Hepatocyte (in vitro differentiated cells): ENCODE measurements at places on chromosomes 5 and 9. TPM values are rescaled to one million over a fixed set of nuclear protein-coding genes. Genes with fewer than 3 reads are reported as not detected.

- H3K27ac ChIP-seq = no peak overlapping the region
- no peaks in the 10 kb centered on the region for H3K27me3 ChIP-seq
- H3K4me3 ChIP-seq = no peak overlapping the region
- DNase-seq = no peak
- no peaks in the 10 kb centered on the region for H3K36me3 ChIP-seq
- no peaks in the 10 kb centered on the region for H3K4me1 ChIP-seq
Measured at GRCh38 chr5:37975531-37975930, 135.7 kb upstream of the GDNF start.

GRCh38 chr9:70119786-70120185, 76.1 kb downstream of the MAMDC2 start:
- no peak overlapping the region for H3K27ac ChIP-seq
- H3K36me3 ChIP-seq = no peaks in the 10 kb centered on the region
- no peak overlapping the region for H3K4me3 ChIP-seq
- H3K4me1 ChIP-seq = peaks cover 2% of the 10 kb centered on the region

DNA sequence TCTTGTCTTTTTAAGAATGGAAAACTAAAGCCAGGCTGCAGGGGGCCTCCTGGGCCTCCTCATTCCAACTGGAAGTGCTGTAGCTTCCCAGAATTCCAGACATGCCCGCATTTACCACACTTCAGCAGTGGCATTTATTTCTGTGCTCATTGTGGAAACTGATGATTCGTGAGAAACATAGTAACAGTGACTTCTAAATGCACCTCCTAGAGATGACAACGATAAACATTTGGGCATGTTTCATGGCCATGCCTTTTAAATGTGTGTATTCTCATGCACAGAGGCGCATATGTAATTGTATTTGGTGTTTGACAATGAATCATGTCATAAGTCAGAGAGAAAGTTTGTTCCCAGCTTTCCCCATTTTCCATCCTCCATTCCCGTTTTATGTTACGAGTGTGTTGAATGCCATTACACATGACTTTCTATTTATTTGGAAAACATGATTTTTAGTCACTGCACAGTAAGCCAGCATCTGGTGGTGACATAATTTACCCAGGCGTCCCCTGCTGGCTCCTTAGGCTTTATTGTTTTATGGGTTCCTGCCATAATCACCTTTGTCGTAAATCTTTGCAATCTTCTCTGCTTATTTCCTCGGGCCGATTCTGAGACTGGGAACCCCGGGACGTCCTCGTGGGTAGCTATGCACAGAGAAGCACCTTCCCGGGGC, 68.8 kb upstream of the FCN2 start:
- peak; percentile 51 for DNase-seq
- no peaks in the 10 kb centered on the region for H3K27me3 ChIP-seq
- no peaks in the 10 kb centered on the region for H3K36me3 ChIP-seq
- no peak overlapping the region for H3K4me3 ChIP-seq

GRCh38 chr5:144549580-144549979, 378.9 kb downstream of the KCTD16 start:
- H3K4me3 ChIP-seq = no peak overlapping the region
- peak overlapping the region; percentile 39 for H3K27ac ChIP-seq
- no peaks in the 10 kb centered on the region for H3K36me3 ChIP-seq
- H3K4me1 ChIP-seq = no peaks in the 10 kb centered on the region
- H3K27me3 ChIP-seq = no peaks in the 10 kb centered on the region

DNA sequence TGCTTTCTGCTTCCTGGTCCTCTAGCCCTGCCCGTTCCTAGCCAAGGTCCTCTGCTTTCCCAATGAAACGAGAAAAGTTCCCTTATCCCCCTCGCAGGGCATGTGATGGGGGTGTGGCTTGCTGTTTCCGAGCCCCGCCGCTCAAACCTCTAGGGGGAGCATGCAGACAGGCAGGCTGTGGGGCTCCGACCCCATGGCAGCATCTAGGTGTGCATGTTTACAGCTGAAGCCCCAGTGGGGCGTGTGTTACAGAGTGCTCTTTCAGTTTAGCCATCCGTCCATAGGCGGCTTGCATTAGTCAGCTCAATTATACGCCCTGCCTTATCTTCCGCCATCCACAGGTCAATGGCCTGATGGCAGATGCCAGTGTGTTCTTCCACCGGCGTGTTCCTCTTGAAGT, 48.3 kb upstream of the SPATA31E1 start:
- no peak overlapping the region for H3K4me3 ChIP-seq
- peak; percentile 22 for DNase-seq
- H3K27me3 ChIP-seq = no peaks in the 10 kb centered on the region
- no peak overlapping the region for H3K27ac ChIP-seq

DNA sequence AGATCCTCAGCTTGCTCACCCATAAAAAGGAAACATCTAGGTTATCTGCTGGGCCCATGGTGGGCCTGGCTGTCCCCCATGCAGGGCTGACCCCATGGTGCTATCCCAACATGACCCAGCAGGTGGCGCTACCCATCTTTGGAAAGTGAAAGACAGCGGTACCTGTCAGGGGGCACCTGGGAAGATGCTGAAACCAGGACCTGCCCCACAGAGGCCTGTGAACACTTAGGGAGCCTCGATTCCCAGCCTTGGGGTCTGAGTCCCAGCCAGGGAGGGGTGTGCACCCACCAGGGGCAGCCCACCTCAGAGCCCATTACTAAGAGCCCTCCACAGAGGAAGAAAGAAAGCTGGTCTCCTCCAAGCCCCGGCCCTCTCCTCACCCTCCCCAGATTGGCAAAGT, 46.6 kb upstream of the IPPK start:
- no peaks in the 10 kb centered on the region for H3K36me3 ChIP-seq
- H3K4me3 ChIP-seq = no peak overlapping the region
- H3K4me1 ChIP-seq = no peaks in the 10 kb centered on the region
- peak; percentile 74 for DNase-seq

DNA sequence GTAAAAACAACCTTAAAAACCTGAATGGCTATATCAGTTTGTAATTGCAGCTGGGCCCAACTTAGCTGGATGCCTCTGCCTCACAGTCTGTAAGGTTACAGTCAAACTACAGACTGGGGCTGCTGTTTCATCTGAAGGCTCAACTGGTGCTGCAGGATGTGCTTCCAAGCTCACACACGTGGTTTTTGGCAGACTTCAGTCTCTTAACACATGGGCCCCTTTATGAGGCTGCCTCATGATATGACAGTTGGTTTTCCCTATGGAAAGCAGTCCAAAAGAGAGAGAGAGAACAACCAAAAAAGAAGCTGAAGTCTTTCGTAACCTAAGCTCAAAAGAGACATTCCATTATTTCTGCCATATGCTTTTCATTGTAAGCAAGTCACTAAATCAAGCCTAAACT, 27.4 kb downstream of the CTSL start:
- H3K27me3 ChIP-seq = no peaks in the 10 kb centered on the region
- H3K36me3 ChIP-seq = no peaks in the 10 kb centered on the region
- H3K4me3 ChIP-seq = no peak overlapping the region
- H3K27ac ChIP-seq = no peak overlapping the region
- H3K4me1 ChIP-seq = no peaks in the 10 kb centered on the region

GRCh38 chr9:74556685-74557084, 59.5 kb downstream of the RORB start:
- no peaks in the 10 kb centered on the region for H3K27me3 ChIP-seq
- no peak for DNase-seq
- H3K4me3 ChIP-seq = no peak overlapping the region
- H3K4me1 ChIP-seq = no peaks in the 10 kb centered on the region
- H3K36me3 ChIP-seq = no peaks in the 10 kb centered on the region

- no peaks in the 10 kb centered on the region for H3K27me3 ChIP-seq
- peak overlapping the region; percentile 61 for H3K27ac ChIP-seq
- DNase-seq = no peak
- H3K4me3 ChIP-seq = no peak overlapping the region
Measured at GRCh38 chr5:39760385-39761198, 335.8 kb upstream of the DAB2 start.

DNA sequence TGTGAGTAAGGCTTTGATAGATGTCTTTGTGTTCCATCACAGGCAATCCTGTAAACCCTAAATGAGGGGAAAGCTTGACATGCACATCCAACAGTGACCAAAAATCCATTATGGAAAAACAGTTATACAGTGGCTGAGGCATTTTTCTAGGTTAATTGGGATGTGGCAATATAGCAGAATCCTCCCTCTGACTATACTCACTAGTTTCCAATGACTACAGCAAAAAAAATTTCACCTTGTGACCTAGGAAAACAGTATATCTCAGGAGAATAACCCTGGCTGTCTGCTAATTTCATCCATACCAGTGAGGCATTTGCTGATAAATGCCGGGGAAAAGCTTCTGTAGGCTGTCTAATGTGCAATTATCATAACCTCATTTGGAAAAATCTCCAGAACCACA, 49.9 kb upstream of the SNCAIP start:
- H3K27me3 ChIP-seq = no peaks in the 10 kb centered on the region
- H3K27ac ChIP-seq = no peak overlapping the region
- DNase-seq = no peak
- no peak overlapping the region for H3K4me3 ChIP-seq
- H3K36me3 ChIP-seq = no peaks in the 10 kb centered on the region

GRCh38 chr5:33072296-33072695, 361.2 kb downstream of the NPR3 start:
- H3K27ac ChIP-seq = no peak overlapping the region
- H3K4me1 ChIP-seq = no peaks in the 10 kb centered on the region
- no peaks in the 10 kb centered on the region for H3K27me3 ChIP-seq
- DNase-seq = no peak
- H3K36me3 ChIP-seq = no peaks in the 10 kb centered on the region
- no peak overlapping the region for H3K4me3 ChIP-seq

DNA sequence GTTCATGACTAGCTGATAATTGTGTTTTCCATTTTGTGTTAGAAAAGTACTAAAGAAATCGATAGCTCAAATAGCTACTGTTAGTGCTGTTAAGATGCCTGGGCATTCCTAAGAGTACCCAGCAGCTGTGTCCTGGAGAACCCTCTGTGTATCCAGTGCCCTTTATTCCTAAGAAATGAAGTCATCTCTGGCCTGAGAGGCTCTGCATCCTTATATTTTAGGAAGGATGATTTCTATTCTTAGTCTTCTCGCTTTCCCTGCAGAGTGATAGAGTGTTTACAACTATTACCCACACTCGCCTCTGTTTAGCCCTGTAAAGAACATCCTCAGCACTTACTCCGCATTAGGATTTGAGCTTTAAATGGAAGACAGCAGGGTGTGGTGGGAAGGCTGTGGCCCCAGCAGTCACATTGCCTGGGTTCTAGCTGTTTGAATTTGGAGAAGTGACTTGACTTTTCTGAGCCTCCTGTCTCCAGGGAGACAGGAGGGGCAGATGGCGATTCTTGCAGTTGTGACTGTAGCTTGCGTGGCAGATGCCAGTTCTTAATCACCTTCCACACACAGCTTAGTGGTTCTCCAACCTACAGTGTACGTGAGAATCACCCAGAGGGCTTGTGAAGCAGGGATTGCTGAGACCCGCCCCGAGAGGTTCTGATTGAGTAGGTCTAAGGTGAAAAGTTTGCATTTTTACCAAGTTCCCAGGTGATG, 177.2 kb upstream of the PITX1 start:
- no peak overlapping the region for H3K4me3 ChIP-seq
- H3K36me3 ChIP-seq = no peaks in the 10 kb centered on the region
- no peaks in the 10 kb centered on the region for H3K27me3 ChIP-seq
- no peak overlapping the region for H3K27ac ChIP-seq
- DNase-seq = no peak
- peaks cover 19% of the 10 kb centered on the region for H3K4me1 ChIP-seq

DNA sequence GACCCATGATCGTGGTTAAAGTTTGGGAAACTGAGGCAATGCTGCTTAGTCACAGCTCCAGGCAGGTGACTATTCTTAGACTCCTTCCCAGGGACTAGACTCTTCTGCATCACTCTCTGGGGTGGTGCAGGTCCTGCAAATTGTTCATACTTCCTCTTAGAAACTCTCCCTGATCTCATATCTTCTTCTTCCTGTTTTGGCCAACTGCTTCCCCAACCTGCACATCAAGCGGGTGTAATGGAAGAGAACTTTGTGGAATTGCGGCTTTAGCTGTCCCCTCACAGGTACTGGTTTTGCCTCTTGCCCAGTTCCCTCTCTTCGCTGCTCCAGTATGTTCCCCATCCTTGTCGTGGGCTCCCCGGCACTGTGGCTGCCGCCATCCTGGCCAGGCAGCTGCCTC, 111.5 kb upstream of the CTSL start:
- H3K27me3 ChIP-seq = no peaks in the 10 kb centered on the region
- peak overlapping the region; percentile 52 for H3K27ac ChIP-seq
- no peaks in the 10 kb centered on the region for H3K36me3 ChIP-seq
- peaks cover 33% of the 10 kb centered on the region for H3K4me1 ChIP-seq
- H3K4me3 ChIP-seq = no peak overlapping the region

IFNB1 gene
- polyA plus RNA-seq = not detected in 2 replicates

GZMA gene
- polyA plus RNA-seq = not detected in 2 replicates

C9orf153 gene
- polyA plus RNA-seq = not detected in 2 replicates

PPP3R2 gene
- polyA plus RNA-seq = not detected in 2 replicates

PLGRKT gene
- polyA plus RNA-seq = 13.6 and 16.2 TPM in 2 replicates

GABBR2 gene
- 0.28 and 1.3 TPM in 2 replicates for polyA plus RNA-seq

MFAP3 gene
- polyA plus RNA-seq = 12.3 and 14.4 TPM in 2 replicates

CENPK gene
- 11.4 and 15.3 TPM in 2 replicates for polyA plus RNA-seq
